ENCODE measurements at places on chromosomes 4 and X. TPM values are rescaled to one million over a fixed set of nuclear protein-coding genes. Genes with fewer than 3 reads are reported as not detected.

Gene CT45A1
- not detected for total RNA-seq

Gene XPNPEP2
- 11.3 TPM for total RNA-seq

Gene PLXNB3
- total RNA-seq, result 19.1 TPM

Gene GPR50
- not detected for total RNA-seq

Data from posterior vena cava (tissue), 2 donors.